ENCODE measurements at places on chromosomes 4 and X.

DNA sequence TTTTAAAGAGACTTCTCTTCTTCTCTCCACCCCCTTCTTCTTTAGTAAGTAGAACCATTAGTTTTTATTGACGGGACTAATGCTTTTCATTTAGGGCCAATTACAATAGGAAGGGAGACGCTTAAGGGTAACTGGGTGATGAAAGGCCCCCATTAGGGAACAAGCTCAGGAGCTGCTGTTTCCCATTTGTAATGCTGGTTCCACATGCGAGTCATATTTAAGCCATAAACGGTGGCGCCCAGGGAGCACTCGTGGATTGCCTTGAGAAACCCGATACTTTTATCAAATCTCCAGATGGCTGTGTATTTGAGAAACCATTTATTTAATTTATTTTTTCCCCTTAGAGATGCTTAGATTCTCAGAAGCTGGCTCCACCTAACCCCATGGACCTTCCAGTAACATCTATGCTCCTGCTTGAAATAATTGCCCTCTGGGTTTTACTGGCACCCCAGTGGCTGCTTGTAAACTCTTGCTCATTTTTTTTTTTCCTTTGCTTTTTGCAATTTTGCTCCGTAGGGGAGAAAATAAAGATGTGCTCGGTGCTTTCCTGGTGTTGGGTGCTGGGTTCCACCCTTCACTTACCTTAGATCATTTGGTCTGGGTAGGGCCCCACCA, 124.2 kb upstream of the MSX1 start:
- no peak for DNase-seq

GRCh38 chr4:182862921-182863320, 54.3 kb downstream of the DCTD start:
- no peak for DNase-seq

- no peak for DNase-seq
These were observed 42.6 kb downstream of the RGS12 start for GRCh38 chr4:3335385-3335784.

DNA sequence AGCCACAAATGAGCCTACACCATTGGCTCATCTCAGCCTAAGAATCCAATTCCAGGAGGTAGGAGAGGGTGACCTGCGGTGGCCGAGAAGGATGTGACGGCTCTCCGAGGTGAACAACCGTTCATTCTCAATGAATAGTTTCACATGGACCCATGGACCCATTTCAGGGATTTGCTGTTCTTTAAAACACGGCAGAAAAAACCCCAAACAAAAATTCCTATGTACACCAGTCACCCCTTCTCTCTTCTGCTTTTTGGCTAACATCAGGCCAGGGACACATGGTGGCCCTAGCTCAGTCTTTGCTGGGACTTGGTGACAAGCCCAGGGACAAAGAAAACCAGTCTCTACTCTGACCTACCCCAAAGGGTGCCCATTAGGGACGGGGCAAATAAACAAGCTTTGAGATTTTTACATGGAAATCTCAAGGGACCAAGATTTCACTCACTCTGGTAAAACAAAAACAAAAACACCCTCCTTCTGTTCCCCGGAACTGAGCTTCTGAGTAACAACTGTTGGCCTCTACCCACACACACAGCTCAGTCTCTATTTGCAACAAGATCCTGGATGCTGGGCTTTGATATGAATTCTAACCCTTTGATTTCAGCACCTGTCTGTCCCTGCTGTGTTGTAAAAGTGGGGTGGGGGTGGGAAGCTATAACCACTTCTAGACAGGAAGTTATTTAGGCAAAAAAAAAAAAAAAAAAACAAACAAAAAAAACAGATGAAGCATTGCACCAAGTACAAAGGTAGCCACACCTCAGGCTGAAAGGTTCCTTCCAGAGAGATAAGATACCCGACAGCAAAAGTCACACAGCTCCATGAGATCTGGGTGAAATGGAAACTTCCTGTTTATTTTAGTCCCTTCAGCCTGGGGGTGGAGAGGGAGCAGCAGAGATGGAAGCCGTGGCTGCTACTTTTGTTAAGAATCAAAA, 49.0 kb downstream of the DDX3X start:
- DNase-seq, result no peak

DNA sequence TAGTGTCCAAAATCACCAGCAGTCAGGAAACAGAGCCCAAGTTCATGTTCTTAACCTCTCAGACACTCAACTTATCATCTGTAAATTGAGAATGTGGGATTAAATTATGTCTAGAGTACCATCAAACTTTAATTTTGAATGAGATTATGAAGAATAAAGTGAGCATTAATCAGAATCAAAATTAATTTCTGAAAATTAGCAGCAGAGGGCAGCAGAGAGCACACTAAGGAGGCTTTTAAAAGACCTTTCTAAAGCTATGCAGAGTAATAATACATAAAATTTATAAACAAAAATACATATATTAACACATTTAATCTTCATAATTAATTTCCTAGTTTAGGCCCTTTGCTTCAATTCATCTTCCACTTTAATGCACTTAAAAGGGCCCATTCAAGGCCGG, 7.1 kb downstream of the TASL start:
- no peak for DNase-seq

- DNase-seq, result no peak
These were observed 2090.4 kb upstream of the TENM3 start for GRCh38 chr4:180152831-180153230.

All from HS-27A (cell line).